Muscle of leg (tissue), 16 donors: ENCODE measurements at places on chromosomes 7 and 10. TPM values are rescaled to one million over a fixed set of nuclear protein-coding genes. Genes with fewer than 3 reads are reported as not detected.
A peak's percentile ranks its signal among the peaks of the same experiment; 100 is the strongest.

PRSS2 gene
- polyA plus RNA-seq, result 1.2 TPM

FAM53B gene
- 30.8 TPM for polyA plus RNA-seq

- H3K27me3 ChIP-seq, result no peaks in the 10 kb centered on the region
- DNase-seq, result no peak
- H3K4me1 ChIP-seq, result peaks cover 14% of the 10 kb centered on the region
- no peak overlapping the region for H3K27ac ChIP-seq
- peaks cover 2% of the 10 kb centered on the region for H3K36me3 ChIP-seq
Observed at GRCh38 chr10:452512-453426, 236.7 kb downstream of the DIP2C start.

DNA sequence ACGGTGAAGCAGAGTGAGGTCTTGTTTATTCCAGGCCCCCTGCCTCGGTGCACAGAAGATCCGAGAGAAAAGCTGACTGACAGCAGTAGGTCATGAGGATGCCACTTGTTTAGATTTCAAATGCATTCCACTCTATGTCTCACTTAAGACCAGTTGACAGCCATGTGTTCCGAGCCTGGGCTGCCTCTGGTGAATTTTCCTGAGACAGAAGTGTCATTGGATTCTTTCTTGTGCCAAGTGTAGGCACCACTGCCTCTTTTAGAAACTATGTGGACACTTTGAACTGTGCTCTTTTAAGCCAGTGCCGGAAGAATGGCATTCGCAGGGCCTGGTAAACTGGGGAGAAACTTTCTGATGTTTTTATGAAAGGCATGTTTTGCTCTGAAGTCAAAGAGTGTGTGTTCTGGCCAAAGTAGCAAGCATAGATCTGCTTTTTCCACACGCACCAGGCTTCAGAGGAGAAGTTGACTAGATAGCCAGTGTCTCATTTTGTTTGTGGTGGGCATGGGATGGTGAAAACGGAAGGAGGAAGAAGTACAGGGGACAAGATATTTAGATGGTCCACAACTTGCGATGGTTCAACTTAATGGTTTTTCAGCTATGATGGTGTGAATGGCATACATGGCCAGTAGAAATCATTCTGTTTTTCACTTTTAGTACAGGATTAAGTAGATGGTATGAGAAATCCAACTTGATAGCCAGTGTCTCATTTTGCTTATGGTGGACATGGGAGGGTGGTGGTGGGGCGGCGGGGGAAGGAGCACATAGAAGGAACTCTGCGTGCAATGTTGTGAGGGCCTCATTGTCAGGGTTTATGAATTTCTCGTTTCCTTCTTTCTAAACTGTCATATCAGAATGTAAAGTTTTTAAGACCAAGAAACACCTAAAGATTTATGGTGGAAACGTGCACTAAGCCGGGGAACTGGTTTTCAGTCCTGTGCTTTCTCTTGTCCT, 41.5 kb downstream of the CYP17A1 start:
- no peaks in the 10 kb centered on the region for H3K27me3 ChIP-seq
- no peak overlapping the region for H3K4me3 ChIP-seq
- peak; percentile 52 for DNase-seq

CLCN1 gene
- 0.34 TPM for polyA plus RNA-seq

DNA sequence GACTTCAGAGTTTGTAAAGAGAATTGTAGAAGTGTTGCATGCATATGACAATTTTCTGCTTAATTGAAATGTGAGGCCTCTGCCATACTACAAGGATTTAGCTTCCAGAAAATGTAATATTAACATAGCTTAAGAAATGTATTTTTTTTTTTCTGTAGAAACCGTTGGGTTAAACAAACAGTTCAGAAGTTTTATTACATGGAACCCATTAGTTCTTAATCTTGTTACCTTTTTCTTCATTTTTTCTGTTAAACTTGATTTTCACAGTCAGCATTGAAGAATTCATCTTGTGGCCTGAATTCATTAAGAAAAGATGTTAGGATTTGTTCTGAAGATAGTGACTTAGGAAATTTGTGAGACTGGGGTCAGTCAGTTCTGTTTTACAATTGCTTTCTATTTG, 4.9 kb downstream of the PTEN start:
- DNase-seq, result no peak
- H3K27me3 ChIP-seq, result no peaks in the 10 kb centered on the region
- no peaks in the 10 kb centered on the region for H3K4me1 ChIP-seq
- H3K36me3 ChIP-seq, result peaks cover 6% of the 10 kb centered on the region

GRCh38 chr10:60425392-60426110, 35.9 kb upstream of the ANK3 start:
- H3K27me3 ChIP-seq, result no peaks in the 10 kb centered on the region
- no peak for DNase-seq
- no peaks in the 10 kb centered on the region for H3K4me1 ChIP-seq
- H3K27ac ChIP-seq, result no peak overlapping the region
- H3K4me3 ChIP-seq, result no peak overlapping the region
- H3K36me3 ChIP-seq, result no peaks in the 10 kb centered on the region

DNA sequence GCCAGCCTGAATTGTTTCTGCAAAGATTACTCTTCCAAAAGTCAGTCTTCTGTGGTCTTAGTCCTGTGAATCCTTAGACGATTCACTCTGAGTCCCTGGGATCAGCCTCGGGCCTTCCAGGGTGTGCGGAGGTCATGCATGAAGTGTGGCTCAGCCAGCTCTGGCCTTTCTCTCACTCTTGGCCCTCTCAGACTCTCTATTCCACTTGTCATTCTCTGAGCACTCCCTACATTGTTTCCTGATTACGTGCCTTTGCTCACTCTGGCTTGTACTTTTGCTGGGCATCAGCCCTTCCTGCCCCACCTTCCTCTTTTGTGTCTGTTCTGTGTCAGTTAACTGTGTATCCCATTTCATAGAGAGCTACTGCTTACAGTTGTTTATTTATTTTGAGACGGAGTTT, 36.0 kb downstream of the CCNY start:
- H3K27ac ChIP-seq, result peak overlapping the region; percentile 8
- no peaks in the 10 kb centered on the region for H3K36me3 ChIP-seq
- H3K4me1 ChIP-seq, result peaks cover 27% of the 10 kb centered on the region
- no peaks in the 10 kb centered on the region for H3K27me3 ChIP-seq

DNA sequence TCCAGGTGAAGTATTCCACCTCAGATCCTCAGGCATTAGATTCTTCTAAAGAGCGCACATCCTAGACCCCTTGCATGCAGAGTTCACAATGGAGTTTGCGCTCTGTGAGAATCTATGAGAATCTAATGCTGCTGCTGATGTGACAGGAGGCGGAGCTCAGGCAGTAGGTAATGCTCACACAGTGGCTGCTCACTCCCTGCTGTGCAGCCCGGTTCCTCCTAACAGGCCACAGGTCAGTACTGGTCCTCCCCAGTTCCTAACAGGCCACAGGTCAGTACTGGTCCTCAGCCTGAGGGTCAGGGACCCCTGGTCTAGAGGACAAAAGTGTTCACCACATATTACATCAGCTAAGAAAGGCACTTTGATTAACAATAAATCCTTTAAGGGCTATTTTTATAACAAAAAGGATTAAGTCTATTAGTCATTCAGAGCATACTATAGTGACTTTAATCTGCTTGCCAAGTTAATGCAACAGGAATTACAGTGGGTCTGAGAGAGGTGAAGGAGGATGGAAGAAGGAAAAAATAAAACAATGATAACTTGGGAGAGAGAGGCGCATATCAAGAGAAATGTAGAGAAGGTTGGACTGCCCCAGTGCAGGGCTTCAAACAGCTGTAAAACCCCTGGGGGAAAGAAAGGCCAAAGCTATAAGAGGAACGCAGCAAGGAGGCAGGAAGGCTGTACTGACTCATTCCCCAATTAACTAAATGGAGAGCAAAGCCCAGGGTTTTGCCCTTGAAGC, 49.2 kb downstream of the CUL2 start:
- no peak overlapping the region for H3K27ac ChIP-seq
- no peak overlapping the region for H3K4me3 ChIP-seq
- no peaks in the 10 kb centered on the region for H3K27me3 ChIP-seq
- no peaks in the 10 kb centered on the region for H3K4me1 ChIP-seq
- peaks cover 33% of the 10 kb centered on the region for H3K36me3 ChIP-seq
- DNase-seq, result peak; percentile 27

DNA sequence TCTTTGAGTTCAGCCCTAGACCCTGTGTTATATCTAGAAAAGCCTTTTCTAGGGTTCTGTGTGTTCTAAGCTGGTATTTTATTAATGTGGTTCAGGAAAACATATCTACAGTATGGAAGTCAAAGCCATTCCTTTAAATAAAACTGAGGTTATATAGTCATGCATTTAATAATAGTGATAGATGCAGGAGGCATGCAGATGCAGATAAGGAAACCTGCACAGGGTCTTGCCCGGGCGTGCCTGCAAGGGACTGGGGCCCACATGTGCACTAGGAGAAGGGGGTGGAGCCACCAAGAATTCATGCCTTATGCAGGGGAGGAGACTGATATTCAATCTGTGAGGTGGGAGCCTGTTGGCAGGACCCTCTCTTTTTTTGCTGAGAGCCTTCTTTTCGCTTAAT, 171.5 kb downstream of the PRPF18 start:
- H3K36me3 ChIP-seq, result no peaks in the 10 kb centered on the region

GARIN1A gene
- polyA plus RNA-seq, result 0.81 TPM

DNA sequence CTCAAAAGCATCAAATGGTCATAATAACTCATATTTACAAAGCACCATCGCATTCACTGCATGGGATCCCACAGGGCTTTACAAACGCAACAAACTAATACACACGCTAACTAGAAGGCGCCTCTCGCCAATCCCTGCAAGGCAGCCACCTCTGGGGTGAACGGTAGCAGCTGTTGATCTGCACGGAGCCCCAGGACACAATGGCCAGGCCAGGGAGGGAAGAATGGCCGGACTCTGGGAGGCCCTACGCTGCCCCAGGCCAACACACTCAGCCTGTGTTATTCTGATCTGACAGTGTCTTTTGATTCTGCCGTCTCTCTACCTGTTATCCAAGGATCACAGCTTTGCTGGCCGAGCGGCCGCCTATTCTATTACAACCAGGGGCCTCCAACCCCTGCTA, 41.8 kb downstream of the HABP2 start:
- peaks cover 9% of the 10 kb centered on the region for H3K4me1 ChIP-seq
- H3K27ac ChIP-seq, result no peak overlapping the region
- no peak overlapping the region for H3K4me3 ChIP-seq

DNA sequence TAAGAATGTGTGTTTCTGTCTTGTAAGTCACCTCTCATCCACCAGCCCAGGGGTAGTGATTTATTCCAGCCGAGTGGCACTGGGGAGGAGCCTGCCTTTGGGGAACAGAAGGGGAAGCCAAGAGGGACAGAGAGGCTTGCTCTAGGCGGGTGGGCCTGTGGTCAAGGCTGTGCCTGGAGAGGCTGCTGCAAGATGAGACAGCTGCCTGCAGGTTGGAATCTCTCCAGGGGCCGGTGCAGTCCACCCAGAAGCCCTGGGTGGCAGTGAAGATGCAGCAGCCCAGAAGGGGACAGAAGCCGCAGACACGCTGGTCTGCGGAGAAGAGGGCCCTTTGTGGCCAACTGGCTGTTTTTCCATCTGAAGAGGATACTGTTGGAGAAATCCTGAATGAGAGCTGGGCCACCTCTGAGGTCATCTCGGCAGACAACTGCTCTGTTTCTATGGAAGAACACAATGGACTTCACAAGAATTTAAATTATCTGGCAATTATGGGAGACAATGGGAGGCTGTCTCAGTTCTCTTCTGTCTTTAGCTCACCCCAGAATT, 175.7 kb downstream of the GFRA1 start:
- peak overlapping the region; percentile 31 for H3K27ac ChIP-seq
- DNase-seq, result peak; percentile 65
- H3K36me3 ChIP-seq, result peaks cover 7% of the 10 kb centered on the region
- no peaks in the 10 kb centered on the region for H3K27me3 ChIP-seq
- H3K4me1 ChIP-seq, result peaks cover 35% of the 10 kb centered on the region

DNA sequence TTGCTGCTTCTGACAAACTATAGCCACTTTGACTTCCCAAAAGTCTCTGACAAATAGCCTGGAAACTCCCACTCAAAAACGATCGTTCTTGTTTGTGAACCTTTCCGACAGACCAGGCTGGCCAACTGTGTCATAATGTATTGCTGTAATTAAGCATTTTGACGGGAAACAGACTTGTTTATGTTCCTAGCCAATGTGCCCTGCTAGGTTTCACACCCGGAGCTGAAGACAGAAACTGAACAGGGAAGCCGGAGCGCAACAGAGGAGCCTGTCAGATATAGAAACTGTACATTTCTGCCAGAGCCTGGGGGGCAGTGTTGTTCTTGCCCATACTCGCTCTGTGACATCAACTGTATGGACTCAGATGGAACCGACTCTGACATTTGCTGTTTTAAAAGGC, 55.3 kb upstream of the C7orf33 start:
- no peaks in the 10 kb centered on the region for H3K36me3 ChIP-seq
- DNase-seq, result peak; percentile 18
- H3K27me3 ChIP-seq, result no peaks in the 10 kb centered on the region
- H3K27ac ChIP-seq, result no peak overlapping the region
- H3K4me3 ChIP-seq, result no peak overlapping the region

DNA sequence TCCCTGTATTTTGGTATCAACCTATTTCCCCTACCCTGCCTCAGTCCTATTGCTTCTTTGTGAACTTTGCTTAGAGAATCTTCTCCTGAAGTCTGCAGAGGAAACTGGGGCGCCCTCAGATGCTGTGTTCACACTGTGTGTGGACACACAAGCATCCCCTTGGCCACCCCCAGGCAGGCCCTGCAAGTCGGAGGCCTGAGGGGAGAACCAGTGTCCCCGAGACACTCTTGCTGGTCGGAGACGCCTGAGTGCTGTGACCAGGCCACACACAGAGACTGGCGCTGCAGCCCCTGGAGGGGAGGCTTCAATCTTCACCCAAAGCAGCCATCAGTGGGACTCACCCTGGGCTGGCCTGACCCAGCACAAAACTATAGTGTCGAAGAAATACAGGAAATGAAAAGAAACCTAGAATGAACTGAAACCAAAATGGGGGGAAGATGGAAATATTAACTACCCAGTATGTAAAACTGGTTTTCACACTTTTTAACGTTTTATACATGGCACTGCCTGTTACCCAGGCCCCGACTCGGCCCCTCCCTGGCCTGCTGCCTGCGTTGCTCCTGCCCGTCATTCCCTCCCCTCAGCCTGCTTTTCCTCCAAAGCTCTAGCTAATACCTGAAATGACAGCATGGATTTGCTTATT, 48.4 kb upstream of the FAM20C start:
- no peak for DNase-seq
- H3K4me3 ChIP-seq, result no peak overlapping the region
- H3K27me3 ChIP-seq, result no peaks in the 10 kb centered on the region

PNLIPRP2 gene
- 0.51 TPM for polyA plus RNA-seq

GRCh38 chr10:62083412-62084267, 182.1 kb downstream of the ARID5B start:
- H3K36me3 ChIP-seq, result peaks cover 26% of the 10 kb centered on the region
- H3K4me3 ChIP-seq, result no peak overlapping the region
- H3K27ac ChIP-seq, result peak overlapping the region; percentile 99
- H3K4me1 ChIP-seq, result peaks cover 31% of the 10 kb centered on the region
- peak; percentile 95 for DNase-seq
- no peaks in the 10 kb centered on the region for H3K27me3 ChIP-seq

DNA sequence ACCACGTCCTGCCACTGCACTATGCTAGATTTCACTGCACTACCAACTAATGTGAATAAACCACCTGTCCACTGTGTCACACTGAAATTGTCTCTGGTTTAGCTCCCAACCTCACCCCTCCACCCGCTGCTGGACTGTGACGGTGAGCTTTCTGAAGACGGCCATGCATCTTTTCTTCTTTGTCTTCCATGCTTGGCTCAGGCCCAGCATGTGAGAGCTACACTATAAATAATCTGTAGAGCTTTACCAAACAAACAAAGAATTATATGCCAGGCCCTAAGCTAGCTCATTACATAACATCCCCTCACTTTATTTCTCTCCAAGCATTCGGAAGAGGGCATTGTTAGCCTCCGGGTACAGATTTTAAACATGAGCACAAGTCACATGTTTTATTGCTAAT, 633.2 kb downstream of the TNS3 start:
- no peaks in the 10 kb centered on the region for H3K27me3 ChIP-seq
- DNase-seq, result no peak
- H3K4me3 ChIP-seq, result no peak overlapping the region
- H3K4me1 ChIP-seq, result peaks cover 2% of the 10 kb centered on the region
- no peak overlapping the region for H3K27ac ChIP-seq
